ENCODE measurements at places on chromosomes 16 and 17.

- DNase-seq, result peak; percentile 88
Observed at GRCh38 chr17:17356149-17356930, 53.2 kb downstream of the NT5M start.

GRCh38 chr16:2023092-2024031 lies 3.3 kb upstream of the NHERF2 start:
- DNase-seq, result peak; percentile 98

- DNase-seq, result peak; percentile 37
Observed at GRCh38 chr16:78290872-78291591, 191.6 kb downstream of the WWOX start.

DNA sequence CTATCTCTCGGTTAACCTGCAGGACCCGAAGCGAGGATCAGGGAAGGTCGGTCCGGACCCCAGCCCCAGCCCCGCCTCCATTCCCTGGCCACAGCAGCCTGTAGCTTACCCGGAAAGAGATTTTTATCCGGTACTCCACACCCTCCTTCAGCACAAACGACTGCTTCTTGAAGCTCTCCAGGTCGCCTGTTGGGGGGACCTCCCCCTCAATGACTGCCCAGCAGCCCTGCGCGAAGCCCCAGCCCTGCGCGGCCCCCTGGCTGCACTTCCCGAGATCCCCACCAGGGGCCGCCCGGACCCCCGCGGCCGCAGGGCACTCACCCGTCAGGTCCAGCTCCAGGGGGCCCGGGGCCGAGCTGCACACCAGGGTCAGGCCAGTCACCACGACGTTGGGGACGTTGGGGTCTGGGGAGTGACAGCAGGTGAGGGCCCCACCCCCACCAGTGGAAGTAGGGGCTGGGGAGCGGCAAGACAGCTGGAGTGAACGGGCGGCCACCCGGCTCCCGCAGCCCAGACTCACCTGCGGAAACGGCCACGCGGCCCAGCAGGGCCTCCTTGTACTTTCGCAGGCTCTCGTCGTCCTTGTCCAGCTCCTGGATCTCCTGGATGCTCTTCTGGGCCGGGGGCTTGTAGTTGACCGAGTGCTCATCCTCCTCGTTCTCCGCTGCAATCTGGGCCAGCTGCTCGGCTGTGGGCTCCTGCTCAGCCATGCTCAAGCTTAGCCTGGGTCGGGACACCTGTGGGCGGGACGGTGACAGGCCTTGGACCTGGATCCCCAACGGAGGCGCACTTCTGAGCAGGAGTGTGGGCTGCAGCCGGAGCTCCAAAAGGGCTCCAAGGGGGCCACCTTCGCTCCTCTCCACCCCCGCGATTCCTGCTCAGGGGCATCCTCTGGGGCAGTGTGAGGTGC lies 1.7 kb downstream of the ARHGDIA start:
- peak; percentile 87 for DNase-seq

DNA sequence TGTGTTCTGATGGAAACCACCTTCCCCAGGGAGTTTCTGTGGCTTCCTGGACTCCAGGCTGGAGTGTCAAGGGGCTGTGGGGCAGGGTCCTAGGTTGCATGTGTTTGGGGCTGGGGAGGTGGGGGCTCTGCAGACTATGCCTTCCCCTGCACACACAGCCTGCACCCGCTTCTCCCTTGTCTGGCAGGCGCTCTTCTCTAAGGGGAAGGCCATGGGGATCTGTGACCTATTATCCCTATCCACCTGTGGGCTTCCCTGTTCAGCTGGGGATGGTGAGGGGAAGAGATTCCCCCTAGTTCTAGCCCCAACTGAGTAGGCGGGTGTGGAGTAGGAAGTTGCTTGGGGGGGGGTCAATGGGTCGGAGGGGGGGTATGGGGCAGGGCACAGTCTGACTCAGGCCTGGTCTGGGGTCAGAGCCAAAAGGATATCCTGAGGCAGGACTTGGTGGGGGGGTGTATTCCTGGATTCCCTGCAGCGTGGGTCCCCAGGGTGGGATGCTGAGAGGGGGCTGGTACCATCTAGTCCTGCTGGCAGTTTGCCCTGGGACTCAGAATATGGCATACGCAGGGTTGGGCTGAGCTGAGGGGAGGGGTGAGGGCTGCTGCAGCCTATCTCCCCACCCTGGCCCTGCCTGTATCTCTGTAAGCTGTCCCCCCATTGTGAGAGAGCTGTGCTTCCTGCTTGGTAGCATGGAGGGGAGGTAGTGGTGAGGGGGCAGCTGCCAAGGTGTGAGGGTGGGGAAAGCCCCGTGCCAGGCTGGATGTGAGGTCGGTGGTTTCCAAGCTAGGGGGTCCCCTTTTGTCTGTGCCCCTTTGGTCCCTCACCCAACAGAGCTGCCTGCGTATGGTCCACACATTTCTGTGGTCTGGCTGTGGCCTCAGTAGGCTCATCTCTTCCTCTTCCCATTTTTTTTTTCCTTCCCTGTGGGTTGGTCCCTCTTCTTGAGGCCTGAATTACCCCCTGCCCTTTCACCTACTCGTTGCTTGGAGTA lies 14.7 kb downstream of the RARA start:
- DNase-seq, result no peak

GRCh38 chr16:85018529-85019236 lies 7.3 kb upstream of the ZDHHC7 start:
- no peak for DNase-seq

- no peak for DNase-seq
Observed at GRCh38 chr17:74950207-74950606, 14.5 kb downstream of the OTOP3 start.

DNA sequence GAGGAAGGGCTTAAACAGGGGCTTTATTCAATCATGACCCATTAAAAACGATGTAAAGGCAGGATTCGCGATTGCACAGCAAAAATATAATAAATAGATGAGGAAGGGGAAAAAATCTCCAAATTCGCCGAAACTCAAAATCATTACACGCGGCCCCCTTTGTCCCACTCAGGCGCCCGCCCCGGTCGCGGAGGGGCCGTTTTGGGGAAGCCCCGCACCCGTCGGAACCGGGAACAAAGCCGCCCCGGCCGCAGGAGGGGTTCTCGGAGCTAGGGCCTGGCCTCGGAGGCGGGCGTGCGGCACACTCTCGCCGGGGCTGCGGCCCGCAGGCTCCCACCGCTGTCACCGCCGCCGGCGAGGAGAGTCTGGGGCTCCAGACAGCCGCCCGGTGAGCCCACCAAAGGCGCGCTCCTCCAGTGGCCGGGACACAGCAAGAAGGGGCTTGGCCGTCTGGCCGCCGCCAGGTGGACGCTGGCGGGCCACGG lies 521 bp downstream of the C16orf87 start:
- DNase-seq, result no peak

All from kidney (tissue), 22 donors.